ENCODE measurements at places on chromosomes 6 and 20. TPM values are rescaled to one million over a fixed set of nuclear protein-coding genes. Genes with fewer than 3 reads are reported as not detected.

- H3K4me3 ChIP-seq, result no peak overlapping the region
- H3K27ac ChIP-seq, result peak overlapping the region; percentile 84
- H3K4me1 ChIP-seq, result peaks cover 47% of the 10 kb centered on the region
- no peaks in the 10 kb centered on the region for H3K27me3 ChIP-seq
- peak; percentile 35 for DNase-seq
Observed at GRCh38 chr20:36754656-36755222, 8.8 kb upstream of the NDRG3 start.

DOK5 gene
- not detected for polyA plus RNA-seq

DNA sequence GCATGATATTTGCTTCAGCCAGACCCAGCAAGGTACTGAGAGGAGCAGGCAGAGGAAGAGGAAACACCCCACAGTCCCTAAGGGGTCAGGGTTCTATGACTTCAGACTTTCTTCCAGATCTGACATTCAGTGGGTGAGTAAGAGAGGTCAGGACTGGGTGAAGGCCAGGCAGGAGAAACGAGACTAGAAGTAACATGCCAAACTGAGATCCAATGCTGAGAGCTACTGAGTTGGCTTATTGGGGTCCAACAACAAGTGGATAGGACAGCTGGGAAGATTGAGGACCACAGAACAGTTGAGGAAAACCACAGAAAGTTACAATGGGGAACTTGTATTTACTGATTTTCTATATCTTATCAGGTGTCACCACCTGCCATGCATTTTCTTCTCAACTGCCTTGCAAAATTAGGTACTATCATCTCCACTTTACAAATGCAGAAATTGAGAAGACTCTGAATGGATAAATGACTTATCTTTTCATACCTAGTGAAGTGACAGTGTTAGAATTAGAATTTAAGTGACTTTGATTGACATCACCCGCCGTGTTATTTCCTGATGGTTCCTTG, 43.8 kb upstream of the HIVEP1 start:
- DNase-seq, result peak; percentile 45
- H3K27ac ChIP-seq, result peak overlapping the region; percentile 1
- H3K27me3 ChIP-seq, result peaks cover 4% of the 10 kb centered on the region
- H3K4me1 ChIP-seq, result peaks cover 13% of the 10 kb centered on the region
- no peaks in the 10 kb centered on the region for H3K36me3 ChIP-seq

- H3K4me1 ChIP-seq, result peaks cover 12% of the 10 kb centered on the region
- peaks cover 32% of the 10 kb centered on the region for H3K27me3 ChIP-seq
- no peak overlapping the region for H3K27ac ChIP-seq
- H3K4me3 ChIP-seq, result no peak overlapping the region
- H3K36me3 ChIP-seq, result no peaks in the 10 kb centered on the region
Observed at GRCh38 chr20:63431944-63432343, 40.5 kb downstream of the KCNQ2 start.

DNA sequence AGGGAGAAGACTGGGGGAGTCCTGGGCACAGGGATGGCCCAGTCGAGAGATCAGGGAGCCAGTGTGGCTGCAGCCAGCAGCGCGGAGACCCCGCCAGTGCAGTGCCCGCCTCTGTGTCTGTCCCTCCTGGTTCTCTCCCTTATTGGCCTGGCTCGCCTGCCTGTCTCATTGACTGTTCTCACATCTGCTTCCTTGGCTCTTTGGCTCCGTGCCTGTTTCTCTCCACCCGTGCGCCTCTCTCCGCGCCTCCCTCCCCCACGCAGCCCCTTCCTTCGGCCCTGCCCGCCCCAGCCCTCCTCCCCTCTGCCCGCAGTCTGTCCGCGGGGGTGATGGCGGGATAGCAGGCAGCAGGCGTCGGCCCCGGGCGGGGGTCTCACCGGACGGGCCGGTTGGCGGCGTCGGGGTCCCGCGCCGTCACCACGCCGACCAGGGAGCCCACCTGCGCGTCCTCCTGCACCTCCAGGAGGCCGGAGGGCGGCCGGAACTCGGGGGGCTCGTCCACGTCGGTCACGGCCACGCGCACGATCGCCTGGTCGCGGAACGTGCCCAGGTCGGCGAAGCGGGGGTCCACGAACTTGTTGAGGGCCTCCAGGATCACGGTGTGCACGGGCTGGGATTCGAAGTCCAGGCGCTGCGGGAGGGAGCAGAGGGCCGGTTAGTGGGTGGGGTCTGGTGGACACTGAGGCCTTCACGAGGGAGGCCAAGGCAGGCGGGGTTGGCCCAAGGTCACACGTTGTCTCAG, 92.0 kb downstream of the CD40 start:
- H3K4me1 ChIP-seq, result peaks cover 9% of the 10 kb centered on the region
- no peak overlapping the region for H3K4me3 ChIP-seq
- H3K36me3 ChIP-seq, result no peaks in the 10 kb centered on the region
